ENCODE measurements at places on chromosomes 5 and 9.

- no peak for DNase-seq
Measured at GRCh38 chr9:12862611-12863410, 88.0 kb downstream of the LURAP1L start.

DNA sequence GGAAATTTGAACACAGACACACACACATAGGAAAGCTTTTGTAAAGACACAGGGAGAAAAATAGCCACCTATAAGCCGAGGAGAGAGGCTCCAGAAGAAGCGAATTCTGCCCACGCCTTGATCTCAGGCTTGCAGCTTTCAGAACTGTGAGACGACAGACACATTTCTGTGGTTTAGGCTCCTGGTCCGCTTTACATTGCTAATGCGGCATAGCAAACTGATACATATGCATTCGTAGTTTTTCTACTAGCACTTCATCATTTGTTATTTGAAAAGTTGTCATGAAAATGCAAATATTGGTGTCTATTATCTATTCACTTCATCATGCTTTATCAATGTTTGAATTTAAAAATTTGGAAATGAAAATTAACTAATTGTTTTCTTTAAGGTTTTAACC lies 674.9 kb downstream of the SEMA5A start:
- DNase-seq: no peak

- peak; percentile 90 for DNase-seq
Measured at GRCh38 chr5:67998709-67999261, 216.8 kb upstream of the PIK3R1 start.

- DNase-seq: peak; percentile 56
Measured at GRCh38 chr9:92763721-92764380, 782 bp downstream of the BICD2 start.

- no peak for DNase-seq
Measured at GRCh38 chr9:136311051-136312008, 7.4 kb upstream of the CCDC187 start.
